ENCODE measurements at places on chromosomes 1 and 21.

DNA sequence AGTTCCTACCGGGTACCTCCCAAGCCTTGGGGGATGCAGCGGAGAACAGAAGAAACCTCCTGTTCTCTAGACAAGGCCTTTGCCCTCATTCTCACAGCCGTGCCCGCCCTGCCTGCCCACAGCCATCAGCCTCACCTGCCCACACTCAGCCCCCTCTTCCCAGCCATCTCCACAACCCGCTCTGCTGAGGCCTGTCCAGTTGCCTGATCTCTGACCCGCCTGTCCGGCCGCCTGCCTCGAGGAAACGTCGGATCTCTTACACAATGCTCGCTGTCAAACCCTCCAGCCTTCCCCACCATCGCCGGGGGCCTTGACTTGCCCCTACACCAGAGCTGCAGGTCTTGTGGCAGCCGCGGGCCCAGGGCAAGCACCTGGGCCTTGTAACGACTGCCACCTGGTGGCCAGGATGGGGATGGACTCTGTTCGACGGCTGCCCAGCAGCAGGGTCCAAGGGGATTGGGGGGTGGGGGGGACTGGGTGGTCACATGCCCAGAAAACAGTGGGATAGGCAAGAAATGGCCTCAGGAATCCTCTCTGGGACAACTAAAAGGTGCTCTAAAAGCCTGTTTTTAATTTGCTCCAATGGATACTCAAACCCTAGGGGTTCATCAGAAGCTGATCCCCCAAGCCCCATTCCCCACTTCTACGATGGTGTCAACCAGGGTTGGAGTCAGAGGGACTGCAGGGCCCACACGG lies 31.0 kb downstream of the SLC45A1 start:
- DNase-seq: no peak

GRCh38 chr21:40809673-40810197 lies 37.2 kb downstream of the DSCAM start:
- DNase-seq: no peak

GRCh38 chr1:227490001-227490400 lies 73.4 kb upstream of the ZNF678 start:
- no peak for DNase-seq

- DNase-seq: no peak
These were observed 65.7 kb downstream of the NENF start for GRCh38 chr1:212498283-212499040.

DNA sequence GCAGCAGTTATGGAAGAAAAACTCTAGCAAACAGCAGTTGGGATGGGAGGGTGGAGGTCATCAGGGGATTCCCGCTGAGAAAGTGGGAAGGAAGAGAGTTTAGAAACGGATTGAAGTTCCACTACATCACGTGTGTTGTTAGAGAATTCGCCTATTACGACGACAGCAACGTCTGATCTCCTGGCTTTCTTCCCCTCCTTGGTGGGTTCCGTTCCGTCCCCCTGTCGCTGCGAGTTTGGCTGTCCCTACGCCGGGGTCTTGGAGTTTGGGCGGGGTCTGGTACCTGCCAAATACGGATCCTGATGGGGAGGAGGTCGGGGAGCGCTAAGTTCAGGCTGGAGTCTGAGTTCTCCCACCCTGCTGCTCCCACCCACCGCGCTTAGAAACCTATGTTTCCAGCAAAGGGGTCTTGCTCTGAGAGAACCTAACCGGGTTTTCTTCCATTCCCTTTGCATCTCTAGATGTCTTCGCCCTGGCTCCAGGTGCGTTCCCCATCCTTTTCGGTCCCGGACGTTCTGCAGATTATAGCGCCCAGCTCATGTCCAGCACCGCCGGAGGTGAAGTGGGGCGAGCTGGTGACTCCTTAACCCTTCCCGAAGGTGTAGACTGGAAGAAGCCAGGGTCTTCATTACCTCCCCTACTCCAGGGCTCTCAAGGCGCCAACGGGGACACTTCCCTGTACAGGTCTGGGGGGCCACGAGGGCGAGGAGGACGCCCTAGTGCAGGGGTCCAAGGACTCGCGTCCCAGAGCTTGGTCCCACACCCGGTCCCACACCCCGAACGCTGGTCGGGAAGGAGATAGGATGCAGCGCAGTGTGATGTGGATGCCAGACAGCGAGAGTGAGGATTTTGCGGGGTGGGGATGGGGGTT lies 641 bp upstream of the KCNK2 start:
- no peak for DNase-seq

DNA sequence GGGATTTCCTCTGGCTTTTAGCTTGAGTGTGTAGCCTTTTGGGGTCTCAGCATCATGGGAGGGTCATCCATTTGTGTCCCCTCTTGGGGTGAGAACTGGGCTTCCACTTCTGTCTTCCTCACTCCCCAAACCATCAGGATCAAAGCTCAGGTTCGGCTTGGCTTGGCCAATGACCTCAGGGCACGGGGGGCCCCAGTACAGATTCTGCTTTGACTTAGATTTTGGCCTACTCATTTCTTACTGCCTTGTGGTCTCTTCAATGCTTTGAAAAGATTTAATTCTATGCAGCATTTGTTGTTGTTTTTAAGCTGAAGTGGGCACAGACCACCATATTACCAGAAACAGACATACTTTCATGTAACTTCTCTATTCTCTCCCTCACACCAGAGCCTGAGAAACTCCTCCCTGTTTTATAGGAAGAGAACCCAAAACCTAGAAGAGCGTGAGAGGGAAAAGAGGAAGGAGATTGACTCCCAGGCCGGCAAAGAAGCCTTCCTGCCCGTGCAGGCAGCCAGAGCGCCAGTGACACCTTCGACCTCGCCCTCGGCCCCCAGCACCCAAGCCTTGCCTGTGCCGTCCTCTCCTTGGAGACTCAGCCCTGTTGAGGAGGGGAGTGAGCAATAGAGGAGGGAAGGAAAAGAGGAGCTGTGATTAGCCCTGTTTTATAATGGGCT lies 1.9 kb upstream of the S100A3 start:
- DNase-seq: no peak

DNA sequence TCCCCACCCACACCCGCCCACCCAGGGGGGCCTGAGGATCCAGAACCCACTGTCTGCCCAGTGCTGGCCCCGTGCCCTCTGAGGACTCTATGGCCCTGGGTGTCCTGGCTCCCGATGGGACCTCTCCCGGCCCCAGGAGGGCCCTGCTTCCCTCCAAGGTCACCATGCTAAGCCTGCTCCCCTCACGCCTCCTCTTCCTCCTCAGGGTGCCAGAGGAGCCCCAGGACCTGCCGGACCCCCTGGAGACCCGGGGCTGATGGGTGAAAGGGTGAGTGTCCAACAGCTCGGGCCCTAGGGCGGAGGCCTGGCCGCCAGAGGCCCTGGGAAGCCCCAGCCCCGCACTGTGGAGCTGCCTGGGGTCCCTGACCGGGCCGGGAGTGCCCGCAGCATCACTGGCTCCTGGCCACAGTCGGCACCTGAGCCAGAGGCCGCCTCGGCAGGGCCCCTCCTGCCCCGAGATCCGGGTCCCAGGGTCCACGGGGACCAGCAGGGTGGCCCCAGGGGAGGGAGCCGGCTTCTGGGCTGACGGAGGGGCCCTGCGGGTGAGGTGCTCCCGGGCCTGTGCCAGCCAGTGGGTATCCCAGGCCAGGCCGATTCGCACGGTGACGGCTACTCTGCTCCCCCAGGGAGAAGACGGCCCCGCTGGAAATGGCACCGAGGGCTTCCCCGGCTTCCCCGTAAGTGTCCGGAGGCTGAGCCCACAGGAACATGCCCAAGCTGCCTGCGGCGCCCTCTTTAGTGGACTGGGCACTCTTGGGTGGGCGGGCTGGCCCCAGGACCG lies 16.1 kb downstream of the COL6A1 start:
- no peak for DNase-seq

DNA sequence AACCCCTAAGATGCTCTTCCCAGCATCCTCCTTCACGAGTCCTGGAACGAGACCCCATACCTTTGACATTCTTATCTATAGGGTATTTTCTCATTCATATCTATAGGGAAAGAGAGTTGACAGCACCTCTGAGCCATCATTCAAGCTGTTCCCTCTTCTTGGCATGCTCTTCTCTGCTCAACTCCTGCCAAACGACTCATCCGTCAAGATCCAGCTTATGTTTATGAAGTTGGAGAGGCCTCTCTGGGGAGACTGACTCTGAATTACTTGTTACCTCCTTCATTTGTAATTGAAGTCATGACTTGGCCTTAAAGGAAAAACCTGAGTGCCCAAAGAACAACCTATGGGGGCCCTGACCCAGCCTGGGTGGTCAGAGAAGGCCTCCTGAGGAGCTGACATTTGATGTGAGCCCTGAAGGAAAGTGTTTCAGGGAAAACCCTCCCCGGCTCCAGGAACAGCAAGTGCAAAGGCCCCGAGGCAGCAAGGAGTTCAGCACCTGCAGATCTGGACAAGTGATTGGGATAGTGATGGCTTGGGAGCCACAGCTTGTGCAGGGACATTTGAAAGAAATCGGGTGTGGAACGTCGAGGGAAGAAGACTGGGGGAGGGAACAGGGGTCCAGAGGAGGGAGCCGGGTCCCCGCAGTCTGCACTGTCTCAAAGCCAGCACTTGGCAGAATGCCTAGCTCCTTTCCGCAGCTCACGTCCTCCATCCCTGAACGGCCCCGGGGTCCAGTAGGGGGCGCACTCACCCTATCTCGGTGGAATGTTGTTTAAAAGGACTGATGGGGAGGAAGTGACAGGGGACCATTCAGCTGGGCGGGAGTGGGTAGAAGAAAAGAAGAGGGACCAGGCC lies 14.0 kb upstream of the CDA start:
- DNase-seq: peak; percentile 75

DNA sequence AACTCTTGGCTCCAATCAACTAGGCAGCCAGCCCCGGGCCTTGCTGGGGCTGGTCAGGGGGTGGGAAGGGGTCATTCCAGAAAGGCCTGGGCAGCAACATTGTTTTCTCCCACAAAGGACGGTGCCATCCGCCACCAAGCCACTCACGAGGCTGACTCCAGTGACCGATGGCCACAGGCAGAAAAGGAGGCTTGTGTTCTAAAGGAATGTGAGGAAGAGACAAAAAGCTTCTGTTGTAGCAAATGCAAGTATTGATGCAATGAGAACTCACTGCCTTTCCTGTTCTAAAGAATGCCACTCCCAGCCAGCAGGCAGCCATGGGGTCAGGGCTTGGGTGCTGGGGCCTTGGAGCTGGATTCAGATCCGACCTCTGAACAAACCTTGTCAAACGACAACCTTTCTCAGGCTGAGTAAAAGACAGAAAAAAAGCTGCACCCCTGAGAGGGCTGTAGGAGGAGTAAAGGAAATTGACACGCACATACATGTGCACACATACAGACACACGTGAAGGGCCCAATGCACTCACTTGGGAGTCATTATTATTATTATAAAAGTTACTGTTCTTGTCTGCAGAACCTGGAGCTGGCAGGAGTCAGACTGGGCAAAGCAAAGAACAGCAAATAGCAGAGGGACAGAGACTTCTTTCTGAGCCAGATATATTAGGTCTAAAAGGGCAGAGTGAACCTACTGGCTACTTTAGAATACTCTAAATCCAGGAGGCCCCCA lies 13.9 kb upstream of the PRMT2 start:
- DNase-seq: no peak

DNA sequence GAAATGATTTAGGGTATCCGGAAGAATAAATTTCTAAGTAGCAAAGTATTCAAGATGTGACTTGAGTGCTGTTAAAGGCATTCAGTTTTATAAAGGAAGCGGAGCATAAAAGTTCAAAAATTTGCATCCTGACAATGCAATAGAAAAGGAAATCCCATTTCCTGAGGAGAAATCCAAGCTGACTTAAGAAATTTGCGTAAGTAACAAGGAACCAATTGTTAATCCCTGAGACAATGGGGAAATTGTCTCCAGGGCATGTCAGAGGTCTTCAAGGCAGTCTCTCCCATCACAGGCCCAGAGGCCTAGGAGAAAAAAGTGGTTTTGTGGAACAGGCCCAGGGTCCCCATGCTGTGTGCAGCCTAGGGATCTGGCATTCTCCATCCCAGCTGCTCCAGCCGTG lies 416.0 kb downstream of the PRDM2 start:
- DNase-seq: no peak

DNA sequence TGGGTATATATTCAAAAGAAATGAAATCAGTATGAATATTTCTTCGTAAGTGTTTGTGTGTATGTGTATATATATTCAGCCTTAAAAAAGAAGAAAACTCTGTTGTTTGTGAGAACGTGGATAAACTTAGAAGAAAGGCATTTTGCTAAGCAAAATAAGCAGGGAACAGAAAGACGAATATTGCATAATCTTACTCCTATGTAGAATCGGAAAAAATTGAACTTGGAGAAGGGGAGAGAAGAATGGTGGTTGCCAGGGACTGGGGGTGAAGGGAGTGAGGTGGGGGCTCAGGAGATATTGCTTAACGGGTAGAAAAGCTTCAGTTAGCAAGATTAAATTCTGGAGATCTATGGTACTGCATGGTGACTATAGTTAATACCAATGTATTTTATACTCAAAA lies 40.3 kb upstream of the NEK7 start:
- DNase-seq: no peak
